WTC11 (cell line): ENCODE measurements at places on chromosomes 5 and 9.

GRCh38 chr9:121196389-121196788 lies 5.3 kb downstream of the RAB14 start:
- DNase-seq = no peak

GRCh38 chr5:181167814-181168488 lies 20.6 kb downstream of the OR2V2 start:
- peak; percentile 90 for DNase-seq

DNA sequence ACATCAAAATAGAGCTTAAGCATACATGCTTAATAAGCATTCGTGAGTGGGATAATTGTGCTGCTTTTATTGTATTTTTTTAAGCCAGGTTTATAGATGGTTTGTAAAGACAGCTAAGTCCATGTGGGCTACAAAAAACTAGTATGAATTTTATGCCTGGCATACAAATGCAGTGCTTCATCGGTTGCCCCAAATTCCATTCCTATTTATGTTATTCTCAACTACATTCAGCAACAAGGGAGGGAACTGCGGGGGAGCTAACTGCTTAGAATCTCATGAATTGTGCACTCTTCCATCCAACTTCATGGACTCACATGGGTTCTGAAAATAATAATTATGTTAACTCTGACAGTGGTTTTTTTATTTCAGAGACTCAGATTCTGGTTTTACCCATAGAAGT lies 199.2 kb downstream of the FAM170A start:
- no peak for DNase-seq

- DNase-seq = peak; percentile 22
Measured at GRCh38 chr5:59562756-59563389, 330.7 kb downstream of the PDE4D start.

DNA sequence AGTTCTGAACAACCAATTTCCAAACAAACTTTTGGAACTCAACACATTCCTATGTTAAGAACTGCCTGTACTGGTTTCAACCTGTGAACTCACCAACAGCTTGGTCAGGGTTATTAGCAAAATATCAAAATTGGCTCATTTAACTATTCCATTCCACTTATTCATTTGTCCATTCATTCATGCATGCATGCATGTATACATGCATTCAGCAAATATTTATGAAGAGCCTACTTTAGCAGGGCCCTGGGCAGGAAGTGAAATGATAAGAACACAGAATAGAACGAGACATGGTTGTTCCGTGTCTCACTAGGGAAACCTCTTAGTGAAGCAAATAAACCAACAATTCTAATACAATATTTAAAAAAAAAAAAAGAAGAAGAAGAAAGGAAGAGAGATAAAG lies 107.4 kb downstream of the GLIS3 start:
- DNase-seq = no peak

DNA sequence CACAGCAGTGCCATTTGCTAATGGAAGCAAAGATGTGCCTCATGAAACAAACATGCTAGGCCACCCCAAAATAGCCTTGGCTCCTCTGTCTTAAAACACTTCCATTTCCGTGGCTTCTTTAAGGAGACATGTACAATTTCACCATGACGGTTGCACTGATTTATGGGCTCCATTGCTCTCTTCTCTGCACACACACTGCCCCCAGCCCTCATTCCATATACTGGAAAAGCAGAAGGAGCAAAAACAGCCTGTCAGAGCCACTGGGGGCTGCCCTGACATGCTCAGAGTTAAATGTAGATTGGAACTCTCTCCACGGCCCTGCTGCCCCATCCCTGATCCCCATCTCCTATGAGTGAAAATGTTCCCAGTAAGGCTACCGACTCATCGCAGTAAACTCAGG lies 114.8 kb downstream of the ROR2 start:
- no peak for DNase-seq

DNA sequence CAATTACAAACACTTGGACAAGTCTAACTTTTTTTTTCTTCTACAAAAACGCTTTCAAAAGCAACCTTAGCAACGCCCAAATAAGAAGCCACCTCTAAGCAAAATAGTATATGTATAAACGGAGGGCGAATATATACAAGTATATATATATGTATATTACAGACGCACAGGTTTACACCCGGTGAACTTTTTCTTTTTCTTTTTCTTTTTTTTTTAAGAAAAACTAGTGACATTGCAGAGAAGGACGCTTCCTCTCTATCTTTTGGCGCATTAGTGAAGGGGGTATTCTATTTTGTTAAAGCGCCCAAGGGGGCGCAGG lies 200 bp downstream of the NPR3 start:
- DNase-seq = no peak

- DNase-seq = no peak
Measured at GRCh38 chr5:91443023-91443422, 59.9 kb upstream of the ARRDC3 start.

- DNase-seq = no peak
Measured at GRCh38 chr9:29773676-29774075, 2200.4 kb upstream of the C9orf72 start.

GRCh38 chr5:14167211-14167845 lies 24.2 kb downstream of the TRIO start:
- DNase-seq = no peak

GRCh38 chr5:76029739-76030138 lies 53.4 kb upstream of the SV2C start:
- DNase-seq = no peak

GRCh38 chr9:133120501-133121197 lies 391 bp downstream of the RALGDS start:
- DNase-seq = no peak

- DNase-seq = no peak
Measured at GRCh38 chr9:77710965-77711648, 63.0 kb upstream of the GNA14 start.

- no peak for DNase-seq
Measured at GRCh38 chr5:160445132-160445531, 23.5 kb downstream of the PTTG1 start.

DNA sequence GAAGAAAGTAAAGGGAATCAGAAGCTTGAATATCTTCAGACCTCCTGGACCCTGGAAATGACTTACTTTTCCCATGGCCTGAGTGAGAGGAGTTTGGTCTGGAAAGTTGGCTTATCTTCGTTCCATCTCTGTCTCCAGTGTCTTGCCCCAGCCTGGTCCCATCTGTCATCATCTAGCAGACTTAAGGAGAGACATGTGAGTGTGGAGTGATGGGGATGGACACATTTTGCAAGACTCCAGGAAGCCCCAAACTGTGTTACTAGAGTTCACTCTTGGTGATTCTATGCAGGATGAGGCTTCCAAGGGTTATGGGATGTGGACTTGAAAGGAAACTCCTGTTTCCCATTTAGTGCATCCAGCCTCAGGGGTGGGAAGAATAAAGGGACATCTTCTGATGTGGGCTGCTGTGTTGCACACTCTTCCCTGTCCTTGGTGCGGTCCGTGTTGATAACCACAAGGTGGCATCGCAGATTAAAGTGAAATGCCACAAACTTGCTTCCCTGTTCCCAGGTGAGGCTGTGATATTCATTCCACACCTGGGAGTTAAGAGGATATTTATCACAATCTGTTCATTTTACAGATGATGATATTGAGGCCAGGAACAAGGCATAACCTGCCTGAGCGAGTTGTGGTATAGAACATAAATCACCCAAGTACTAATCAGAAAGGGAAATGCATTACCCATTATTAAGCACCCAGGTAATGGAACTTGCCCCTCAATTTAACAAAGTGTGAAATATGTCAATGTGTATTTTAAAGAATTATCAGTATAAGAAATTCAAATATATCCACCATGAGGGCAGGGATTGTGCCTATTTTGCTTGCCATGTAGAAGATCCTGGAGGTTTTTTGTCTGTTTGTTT lies 269.9 kb upstream of the PAPPA start:
- peak; percentile 50 for DNase-seq

- no peak for DNase-seq
Measured at GRCh38 chr9:109766351-109766750, 13.6 kb upstream of the PALM2AKAP2 start.

DNA sequence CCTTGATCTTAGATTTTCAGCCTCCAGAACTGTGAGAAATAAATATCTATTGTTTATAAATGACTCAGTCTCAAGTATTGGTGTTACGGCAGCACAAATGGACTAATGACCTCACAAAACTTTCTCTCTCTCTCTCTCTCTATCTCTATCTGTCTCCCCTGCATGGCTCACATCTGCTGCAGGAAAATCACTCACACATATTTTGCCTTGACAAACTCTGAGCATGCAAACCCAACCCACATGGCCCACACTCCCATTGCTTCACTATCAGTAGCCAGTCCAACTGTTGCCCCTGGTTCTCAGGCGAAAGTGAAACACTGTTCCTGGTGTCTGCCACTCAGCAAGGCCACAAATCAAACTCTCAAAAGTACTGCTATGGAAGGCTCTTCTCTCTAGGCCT lies 66.4 kb upstream of the PIK3R1 start:
- DNase-seq = no peak

DNA sequence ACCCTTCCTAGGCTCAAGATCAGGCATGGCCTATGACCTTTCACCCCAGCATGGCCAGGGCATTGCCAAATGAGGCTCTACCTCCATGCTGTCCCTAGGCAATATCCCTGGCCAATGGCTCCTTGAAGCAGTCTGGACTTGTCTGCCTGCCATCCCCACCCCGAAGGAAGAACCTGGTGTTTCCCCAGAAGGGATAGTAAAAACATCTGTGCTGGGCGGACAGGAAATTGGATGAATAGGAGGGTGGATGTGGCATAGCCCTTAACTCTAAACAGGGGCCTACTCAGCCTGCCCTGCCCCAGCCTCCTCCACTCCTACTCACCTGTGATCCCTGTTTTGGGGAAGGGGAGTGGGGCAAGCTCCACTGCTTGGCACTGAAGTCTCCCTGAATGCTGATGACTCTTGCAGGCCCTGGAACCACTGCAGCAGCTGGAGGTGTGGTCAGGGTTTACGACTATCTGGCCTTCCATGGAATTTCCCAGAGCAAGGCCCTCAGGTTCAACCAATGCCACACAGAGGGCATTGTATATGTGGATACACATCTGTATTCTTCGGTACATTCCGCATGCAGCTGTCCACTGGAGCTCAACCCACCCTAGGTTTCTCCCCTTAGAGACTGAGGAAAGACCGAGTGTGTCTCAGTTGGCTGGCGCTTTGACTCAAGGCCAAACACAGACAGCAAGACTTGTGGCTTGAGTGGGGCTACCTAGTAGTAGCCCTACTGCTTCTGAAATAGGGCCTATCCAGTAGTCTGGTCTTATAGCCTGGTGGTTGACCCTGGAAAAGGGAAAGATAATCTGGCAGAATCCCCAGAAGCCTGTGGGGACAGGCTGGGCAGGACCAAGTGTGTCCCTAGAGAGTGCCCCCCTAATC lies 6.4 kb upstream of the P4HA2 start:
- no peak for DNase-seq

DNA sequence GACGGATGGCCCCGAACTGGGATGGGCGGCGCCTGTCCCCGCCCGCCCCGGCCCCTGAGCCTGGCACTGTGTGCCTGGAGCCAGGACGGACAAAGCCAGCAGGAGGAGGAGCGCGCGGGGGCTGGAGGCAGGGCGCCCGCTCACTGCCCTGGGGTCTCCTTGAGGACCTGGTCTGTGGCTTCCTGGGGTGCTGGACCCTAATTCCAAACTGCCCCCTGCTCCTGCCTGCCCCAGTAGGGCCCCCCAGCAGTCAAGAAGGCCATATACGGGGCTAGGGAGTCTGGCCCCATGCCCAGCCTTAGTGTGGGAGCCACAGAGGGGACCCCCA lies 29.2 kb upstream of the RXRA start:
- DNase-seq = no peak

DNA sequence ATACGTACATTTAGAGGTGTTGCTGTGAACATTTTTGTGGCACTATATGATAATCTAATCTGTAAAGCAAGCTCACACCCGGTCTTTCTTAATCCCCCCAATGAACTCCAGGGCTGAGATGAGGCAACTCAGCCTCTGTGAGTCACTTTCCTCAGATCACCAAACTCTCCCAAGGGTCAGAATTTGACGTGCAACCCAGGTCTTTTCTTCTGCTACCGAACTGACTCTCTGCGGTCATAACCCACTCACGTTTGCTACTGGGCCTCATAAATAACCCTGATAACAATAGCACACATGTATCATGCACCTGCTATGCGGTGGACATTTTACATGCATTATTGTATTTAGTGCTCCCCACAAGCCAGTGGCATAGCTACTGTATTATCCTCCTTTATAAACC lies 153.1 kb downstream of the DROSHA start:
- DNase-seq = no peak

DNA sequence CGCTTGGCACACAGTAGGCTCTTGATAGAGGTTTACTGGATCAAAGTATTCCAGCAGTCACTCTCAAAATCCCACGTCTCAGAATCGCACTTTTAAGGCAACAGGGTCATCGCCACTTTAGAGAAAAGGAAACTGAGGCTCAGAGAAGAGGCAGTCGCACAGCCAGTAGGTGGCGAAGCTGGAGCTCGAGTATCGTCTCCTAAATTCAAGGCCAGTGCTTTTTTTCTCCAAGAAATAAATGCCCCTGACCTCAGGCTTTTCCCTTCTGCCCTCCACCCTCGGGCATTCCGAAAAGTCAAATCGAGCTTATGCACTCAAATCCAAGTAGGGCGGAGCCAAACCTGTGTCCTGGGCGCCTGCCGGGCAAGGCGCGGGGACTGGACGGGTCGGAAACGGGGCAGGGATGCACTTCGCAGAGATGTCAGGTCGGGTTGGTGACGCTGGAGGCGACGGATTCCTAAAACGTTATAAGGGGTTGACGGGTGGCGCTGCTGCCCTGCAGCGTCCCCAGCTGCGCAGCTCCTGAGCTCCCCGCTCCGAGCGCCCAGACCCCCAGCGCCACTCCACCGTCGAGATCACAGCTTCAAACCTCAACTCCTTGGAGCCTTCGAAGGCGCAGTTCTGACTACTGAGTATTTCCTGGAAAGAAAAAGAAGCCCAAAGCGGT lies 4.7 kb upstream of the FOXB2 start:
- peak; percentile 53 for DNase-seq

- DNase-seq = no peak
Measured at GRCh38 chr9:92512622-92513021, 23.2 kb downstream of the ECM2 start.

DNA sequence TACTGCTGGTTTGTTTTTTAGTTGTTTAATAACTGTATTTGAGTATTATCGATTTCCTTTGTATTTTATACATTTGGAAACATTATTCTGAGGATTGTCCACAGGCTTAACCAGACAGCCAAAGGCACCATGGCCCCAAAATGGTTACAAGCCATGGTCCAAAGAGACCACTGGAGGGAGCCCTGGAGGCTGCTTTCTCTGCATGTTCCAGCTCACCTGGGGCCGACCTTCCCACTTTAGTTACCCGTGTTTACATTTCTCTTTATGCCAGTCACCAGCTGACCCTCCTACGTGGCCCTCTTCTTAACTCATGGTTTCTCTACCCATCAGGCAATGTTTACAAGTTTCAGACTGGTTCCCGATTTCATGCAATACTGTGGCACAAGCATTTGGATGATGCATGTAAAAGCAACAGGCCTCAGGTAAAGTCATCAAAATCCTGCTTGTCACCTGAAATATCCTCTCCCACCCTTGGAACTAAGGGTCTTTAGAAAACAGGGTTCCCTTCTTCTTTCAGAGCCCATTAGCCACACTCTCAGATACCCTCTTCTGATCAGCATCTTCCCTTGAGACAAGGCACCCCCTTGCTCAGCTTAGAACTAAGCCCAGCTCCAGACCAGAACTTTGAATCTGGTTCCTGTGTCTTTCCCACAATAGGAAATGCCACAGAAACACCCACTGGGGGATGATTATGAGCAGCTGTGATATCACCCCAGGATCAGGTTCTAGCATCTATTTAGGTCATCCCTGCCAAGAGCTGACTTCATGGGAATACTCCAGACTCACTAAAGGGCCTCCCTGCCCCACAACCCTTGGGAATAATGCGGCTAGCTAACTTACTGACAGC lies 49.9 kb upstream of the GARNL3 start:
- peak; percentile 77 for DNase-seq
